ENCODE measurements at places on chromosomes 6 and 20.

GRCh38 chr6:164322533-164322932 lies 908.0 kb downstream of the QKI start:
- no peak for DNase-seq

DNA sequence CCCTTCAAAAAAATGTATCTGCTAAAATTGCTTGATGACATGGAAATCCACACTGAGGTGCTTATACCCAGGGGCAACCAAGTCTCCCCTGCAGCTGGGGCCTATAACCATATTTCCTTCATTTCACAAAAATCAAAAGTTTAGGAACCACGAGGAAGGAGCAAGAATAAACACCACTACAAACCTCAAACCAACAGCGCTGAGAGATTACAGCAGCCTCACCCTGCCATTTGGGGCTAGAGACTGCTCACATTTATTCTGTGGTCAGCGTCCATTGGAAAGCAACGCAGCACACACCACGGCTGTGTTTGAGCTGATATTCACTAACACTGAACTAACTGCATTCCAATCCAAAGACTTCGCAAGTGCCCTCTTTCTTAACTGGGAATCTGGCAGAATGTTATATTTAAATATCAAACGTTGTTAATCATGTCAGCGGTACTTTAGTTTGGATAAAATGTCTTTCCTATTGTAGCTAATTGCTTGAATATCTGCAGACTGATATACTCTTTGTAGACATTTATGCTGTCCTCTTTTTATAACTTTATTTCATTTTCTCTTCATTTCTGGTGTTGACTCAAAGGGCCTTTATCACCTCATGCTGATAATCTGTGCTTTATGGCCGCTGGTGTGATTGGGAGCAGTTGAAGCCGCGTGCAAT lies 94.6 kb downstream of the FOXA2 start:
- no peak for DNase-seq

GRCh38 chr6:1271071-1271763 lies 40.7 kb upstream of the FOXQ1 start:
- DNase-seq, result no peak

GRCh38 chr6:21157186-21157929 lies 436.2 kb upstream of the SOX4 start:
- DNase-seq, result no peak

GRCh38 chr20:58264271-58264670 lies 35.8 kb upstream of the ANKRD60 start:
- DNase-seq, result no peak

DNA sequence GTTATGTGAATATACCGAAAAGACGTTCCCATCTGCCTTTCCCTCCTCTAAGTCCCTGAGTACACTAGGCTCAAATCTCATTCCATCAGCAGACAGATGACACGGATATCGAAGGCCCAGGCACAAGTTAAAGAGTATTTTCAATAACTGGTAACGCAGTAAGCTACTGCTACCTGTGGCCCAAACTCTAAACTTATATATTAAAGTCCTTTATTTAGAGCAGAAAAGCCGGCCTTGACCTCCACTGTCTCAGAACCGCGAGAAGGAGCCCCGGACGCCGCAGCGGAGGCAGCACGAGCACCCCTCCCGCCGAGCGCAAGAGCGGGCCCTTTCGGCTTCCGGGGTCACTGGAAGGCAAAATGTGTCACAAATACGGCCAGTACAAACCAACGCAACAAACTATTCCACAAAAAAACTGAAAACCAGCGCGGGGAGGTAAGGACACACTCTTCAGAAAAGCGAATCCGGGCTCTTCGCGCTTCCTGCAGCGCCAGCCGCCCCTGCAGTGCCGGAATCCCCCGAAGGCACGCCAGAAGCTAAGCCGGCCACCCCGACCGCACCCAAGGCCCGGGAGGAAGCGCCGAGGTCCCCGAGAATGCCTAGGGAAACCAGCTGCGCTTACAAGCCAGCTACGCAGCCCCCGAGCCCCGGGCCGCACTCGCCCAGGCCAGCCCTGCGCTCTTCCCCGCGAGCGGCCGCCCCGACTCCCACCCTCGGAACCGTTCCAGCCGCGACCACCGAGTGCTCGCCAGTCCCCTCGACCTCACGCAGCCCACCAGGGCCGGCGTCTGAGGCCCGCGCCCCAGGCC lies 681 bp downstream of the DIDO1 start:
- peak; percentile 82 for DNase-seq

- DNase-seq, result no peak
Measured at GRCh38 chr6:137581019-137581707, 87.0 kb upstream of the OLIG3 start.

DNA sequence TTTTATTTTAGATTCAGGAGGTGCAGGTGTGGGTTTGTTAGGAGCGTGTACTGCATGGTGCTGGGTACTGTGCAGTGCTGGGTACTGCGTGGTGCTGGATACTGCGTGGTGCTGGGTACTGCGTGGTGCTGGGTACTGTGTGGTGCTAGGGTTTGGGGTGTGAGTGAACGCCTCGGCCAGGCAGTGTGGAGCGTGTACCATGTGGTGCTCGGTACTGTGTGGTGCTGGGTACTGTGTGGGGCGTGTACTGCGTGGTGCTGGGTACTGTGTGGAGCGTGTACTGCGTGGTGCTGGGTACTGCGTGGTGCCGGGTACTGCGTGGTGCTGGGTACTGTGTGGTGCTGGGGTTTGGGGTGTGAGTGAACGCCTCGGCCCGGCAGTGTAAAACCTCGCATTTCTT lies 62.9 kb downstream of the WDR27 start:
- DNase-seq, result no peak

GRCh38 chr20:62117658-62118057 lies 4.6 kb upstream of the LSM14B start:
- DNase-seq, result peak; percentile 80

GRCh38 chr6:35765739-35766138 lies 10.7 kb upstream of the CLPSL2 start:
- no peak for DNase-seq

DNA sequence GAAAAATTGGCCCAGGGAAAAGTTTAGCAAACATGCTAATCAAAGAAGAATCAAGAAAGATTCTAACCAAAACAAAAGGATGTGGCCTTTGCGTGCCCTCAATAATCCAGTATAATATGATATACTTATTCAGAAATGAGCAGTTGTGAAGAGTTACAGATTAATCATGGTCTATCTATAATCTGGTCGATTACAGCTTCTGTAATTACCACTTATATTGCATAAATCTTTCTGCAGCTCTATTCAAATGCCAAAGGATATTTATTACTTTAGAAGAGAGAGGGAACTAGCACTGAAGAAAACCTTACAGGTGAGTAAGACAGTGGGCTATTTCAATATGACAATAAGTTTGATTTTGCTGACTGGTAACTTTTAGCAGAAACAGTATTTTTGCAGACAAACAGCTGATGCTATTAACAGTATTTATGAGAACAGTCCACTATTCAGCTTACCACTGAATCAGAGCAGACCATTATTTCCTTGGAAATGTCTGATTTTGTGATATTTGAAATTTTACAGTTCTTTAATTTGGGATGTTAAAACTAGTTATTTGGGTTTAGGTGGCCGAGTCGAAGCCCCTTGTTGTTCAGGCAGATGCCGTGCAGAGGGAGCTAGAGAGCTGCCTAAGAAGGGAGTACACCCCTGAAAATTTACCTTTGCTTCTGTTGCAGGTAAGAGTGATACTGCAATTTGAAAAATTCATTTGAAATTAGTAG lies 92.2 kb downstream of the CEP57L1 start:
- peak; percentile 75 for DNase-seq

DNA sequence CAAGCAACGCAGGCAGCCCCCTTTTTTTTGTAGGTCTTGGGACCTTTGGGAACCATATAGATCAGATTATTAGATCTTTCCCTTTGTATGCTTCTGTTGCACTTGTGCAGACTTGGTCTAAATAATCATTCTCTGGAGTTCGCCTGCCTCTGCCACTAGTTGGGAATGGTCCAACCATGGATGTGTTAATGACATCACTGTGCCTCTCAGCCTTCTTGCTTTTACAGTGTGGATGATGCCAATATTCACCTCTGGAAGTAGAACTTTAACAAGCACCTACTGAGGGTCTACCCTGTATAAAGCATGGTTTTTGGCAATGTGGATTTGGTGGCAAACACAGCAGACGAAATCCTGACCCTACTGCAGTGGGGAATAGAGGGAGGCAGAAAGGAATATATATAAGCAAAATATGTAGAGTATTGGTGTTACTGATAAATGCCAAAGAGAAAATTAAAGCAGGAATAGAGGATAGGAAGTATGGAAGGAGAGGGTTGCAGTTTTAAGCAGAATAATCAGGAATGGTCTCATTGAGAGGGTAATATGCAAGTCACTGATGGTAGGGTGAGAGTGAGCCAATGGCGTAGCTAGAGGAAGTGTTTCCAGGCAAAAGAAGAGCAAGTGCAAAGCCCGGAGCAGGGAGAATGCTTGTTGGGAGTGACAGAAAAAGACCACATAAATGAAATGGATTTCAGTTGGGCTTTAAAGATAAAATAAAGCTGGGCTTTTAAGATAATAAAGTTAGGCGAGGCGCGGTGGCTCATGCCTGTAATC lies 97.5 kb downstream of the DOK5 start:
- DNase-seq, result no peak

DNA sequence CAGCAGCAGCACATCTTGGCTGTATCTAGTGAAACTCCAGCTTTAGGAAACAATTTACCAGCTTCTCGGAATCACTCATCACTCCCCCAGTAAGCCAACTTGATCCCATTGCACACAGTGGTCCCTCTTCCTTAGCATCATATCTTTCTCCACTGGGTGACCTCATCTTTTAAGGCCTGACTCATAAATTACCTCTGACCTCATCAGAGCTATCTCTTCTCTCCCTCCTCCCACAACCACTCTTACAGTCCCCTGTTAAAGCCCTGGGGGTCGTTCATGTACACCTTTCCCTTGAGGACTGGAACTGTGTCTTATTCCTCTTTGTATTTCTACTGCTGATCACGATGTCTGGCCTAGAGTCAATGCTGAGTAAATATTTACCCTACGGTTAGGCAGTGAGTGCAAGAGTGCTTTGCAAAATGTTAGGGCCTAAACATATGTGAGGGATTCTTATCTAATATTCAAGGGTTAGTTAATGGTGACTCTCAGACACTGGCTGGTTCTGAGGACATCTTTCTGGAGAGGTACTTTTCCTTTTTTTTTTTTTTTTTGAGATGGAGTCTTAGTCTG lies 187.2 kb downstream of the LRFN2 start:
- no peak for DNase-seq

GRCh38 chr20:35398660-35399144 lies 13.1 kb downstream of the UQCC1 start:
- DNase-seq, result no peak

DNA sequence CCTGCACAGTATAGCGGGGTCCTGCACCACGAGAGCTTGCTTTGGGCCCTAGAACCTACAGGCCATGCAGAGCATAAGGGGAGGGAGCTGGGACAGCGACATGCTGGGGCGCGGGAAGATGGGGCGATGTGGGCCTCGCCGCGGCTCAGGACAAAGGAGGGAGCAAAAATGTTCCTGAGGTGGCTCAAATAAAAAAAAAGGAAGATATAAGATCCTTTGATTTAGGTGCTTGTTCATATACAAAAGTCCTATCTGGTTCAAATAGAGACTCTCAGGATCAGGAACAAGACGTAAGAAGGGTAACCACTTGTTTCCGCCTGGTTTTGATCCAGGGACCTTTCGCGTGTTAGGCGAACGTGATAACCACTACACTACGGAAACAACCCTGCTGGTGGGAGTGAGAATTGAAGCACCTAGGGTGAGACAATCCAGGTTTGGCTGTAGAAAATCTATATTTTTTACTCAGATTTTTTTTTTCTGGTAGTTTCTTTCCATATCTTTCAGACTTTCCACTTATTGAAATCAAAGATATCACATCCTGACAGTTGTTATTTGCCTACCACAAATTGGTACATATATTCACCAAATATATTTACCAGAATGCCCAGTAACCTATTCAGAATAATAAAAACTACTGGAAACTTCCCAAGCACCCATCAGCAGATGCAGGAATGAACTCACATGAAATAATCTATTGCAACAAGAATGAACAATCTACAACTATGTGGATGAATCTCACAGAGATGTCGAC lies 177.9 kb upstream of the ZNF184 start:
- DNase-seq, result no peak

DNA sequence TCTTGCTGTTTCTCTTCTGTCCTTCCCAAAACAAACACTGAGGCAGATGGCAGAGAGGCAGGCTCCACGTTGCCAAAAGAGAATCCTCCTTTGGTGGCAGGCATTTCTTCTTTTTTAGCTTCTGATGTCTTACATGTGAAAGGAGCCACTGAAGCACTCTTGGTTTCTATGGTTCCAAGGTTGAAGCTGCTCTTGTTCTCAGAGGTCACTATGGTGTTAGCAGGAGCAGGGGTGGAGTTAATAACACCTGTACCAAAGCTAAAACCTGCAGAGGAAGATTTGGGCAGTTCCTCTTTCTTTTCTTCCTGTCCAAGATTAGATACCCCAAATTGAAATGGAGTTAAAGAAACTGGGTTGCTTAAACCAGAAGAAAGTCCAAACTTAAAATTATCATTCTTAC lies 28.8 kb downstream of the FAM8A1 start:
- DNase-seq, result no peak

DNA sequence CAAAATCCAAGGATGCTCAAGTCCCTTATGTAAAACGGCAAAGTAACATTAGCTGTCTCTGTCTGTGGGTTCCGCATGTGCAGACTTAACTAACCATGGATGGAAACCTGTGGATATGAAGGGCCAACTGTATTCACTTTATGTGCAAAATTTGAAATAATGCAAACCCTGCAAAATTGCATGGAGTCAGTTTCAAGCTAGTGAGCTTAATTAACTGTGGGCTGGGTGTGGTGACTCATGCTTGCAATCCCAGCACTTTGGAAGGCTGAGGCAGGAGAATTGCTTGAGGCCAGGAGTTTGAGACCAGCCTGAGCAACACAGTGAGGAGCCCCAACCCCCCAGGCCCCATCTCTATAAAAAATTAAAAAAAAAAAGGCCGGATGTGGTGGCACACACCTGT lies 81.4 kb downstream of the ANKS1A start:
- no peak for DNase-seq
